ENCODE measurements at places on chromosomes 6 and 20.

DNA sequence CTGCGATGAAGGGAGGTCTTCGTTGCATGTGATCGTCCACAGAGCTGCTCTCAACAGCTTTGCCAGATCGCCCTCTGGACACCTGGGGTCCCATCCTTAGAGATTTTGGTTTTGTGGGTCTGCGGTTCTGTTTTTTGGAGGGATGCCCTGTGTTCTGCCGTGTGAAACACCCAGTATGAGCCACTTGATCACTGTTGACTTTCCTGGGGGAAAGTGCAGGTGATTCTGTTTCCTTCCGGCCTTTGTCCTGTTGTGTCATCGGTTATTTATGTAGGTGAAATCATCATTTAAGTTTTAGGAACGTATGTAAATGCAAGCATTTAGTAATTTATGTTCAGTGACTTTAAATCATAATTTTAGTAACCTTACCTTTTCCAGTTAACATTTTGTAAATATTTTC is 56.4 kb upstream of the SLC22A1 start:
- no peak for DNase-seq

DNA sequence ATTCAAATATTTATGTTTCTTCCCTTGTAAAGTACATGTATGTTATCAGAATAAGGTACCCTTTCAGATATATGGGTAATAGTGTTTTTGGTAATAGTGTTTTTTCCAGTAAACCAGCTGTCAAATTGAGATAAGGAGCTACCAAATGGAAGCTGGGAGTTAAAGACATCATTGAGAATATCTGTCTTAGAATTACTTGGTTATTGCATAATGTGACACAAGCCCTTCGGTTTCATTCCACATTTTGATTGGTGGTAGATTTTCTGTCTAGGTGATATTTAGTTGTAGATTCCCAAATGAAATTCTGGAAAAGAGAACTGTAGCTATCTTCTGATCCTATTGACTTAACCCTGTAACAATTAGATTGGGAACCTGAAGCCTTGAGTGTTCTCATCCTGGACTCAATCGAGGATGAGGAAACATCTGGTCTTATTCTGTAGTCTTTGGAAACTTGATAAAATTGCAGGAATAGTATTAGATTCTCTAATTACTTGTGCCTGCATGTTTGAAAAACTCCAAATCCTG is 75.1 kb upstream of the SYNJ2 start:
- DNase-seq = no peak

DNA sequence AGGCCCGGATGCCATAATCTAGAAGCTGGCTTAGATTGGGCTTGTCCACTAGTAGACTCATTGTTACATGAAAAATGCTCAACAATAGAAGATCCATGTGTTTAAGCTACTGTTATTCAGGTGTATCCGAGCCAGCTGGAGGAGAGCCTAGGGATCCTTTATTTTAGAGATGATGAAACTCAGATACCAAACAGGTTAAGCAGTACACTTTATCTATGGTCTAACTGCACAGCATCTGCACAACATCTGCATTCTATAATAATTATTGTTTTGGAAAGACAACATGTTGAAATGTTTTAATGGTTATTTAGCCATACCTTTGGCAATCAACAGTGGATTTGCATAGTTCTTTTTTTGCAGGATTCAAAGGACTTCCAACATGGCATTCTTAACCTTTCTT is 134.1 kb downstream of the RFPL4B start:
- no peak for DNase-seq

GRCh38 chr6:54419885-54420284 is 111.6 kb downstream of the TINAG start:
- no peak for DNase-seq

DNA sequence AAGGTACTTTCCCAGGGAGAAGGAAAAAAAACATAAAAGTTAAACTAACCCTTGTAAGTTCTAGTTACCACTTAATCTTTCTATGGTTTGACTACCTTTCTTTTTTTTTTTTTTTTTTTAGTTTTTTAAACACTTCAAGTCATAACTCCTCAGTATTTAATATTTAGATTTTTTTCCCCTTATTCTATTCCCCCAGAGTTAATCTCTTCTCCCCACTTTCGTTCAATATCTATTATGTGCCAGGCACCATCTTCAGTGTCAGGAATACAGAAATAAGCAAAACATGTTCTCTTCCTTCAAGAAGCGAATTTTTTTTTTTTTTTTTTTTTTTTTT is 62.0 kb upstream of the LOC128125822 start:
- DNase-seq = no peak

Data from stimulated activated CD4-positive, alpha-beta T cell treated with anti-CD3 and anti-CD28 coated beads, Interleukin-1b, Interleukin-23, amount 100 ng/mL, for 1 hour (primary cell).